ENCODE measurements at places on chromosomes 6 and 20.
A peak's percentile ranks its signal among the peaks of the same experiment; 100 is the strongest.

GRCh38 chr6:36345681-36346466, 9.2 kb upstream of the BNIP5 start:
- no peak for DNase-seq

GRCh38 chr20:23629017-23629541, 8.7 kb downstream of the CST3 start:
- no peak for DNase-seq

- no peak for DNase-seq
Measured at GRCh38 chr20:4297127-4297826, 281.9 kb upstream of the RNF24 start.

DNA sequence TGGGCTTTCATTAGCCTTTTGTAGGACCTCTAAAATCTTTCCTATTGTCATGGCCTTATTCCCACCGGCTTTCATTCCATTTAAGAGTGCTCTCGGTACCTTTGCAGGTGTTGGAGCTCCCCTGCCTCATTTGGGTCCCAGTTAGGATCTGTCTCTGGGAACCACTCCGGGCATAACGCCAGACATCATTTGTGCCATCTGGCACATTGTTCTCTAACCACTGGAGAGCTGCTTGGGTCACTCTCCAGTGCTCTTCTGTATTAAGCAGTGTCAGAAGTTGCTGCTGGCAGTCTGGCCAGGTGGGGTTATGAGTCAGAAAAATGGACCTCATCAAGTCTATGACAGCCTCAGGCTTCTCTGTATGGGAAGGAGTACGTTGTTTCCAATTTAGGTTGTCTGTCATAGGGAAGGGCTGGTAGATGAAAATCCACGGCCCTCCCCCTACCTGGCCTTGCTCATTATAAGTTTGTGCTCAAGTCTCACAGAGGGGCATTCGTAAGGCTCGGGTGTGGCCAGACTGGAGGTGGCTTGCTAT, 62.9 kb upstream of the MOCS1 start:
- no peak for DNase-seq

- peak; percentile 17 for DNase-seq
Measured at GRCh38 chr6:15375638-15376290, 129.9 kb downstream of the JARID2 start.

GRCh38 chr6:32445321-32445854, 5.7 kb downstream of the HLA-DRA start:
- no peak for DNase-seq

- peak; percentile 79 for DNase-seq
Measured at GRCh38 chr6:34154668-34155447, 9.0 kb upstream of the GRM4 start.

DNA sequence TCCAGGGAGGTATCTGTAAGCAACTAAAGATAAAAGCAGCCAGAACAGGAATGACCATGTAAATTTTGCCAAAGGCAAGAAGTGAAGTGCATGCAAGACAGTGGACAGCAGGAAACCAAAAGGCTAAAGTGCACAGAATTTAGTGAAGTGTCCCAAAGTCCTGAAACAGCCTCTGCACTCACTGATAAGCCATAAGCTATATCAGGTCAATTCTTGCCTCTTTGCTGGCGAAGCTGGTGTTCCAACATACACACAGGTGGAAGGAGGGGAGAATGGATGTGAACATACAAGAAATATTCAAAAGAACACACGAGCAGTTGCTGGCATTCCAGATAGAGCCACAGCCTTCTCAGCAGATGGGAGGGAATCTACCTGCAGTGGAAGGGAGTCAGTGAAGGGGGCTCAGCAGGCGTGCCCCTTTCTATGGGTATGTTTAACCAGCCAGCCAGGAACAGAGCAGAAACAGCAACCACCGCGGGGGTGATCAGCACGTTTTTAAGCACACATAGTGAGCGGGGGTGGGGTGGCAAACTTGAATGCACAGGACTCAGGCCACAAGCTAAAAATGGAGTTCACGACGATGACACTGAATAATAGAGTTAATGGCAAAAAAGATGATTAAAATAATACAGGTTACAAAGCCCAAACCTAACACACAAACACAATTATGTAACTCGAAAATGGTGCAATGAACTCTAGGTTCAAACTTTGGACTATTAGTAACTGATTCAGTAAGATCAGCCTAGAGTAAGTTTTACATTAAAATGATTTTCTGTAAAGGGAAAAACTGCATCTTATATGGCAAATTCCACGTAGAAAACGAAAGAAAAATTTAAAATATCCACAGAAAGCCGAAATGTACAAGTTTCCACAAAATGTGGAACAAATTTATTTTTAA, 1.2 kb downstream of the ECI2 start:
- DNase-seq: peak; percentile 45

- DNase-seq: no peak
Measured at GRCh38 chr6:55679503-55679902, 100.5 kb upstream of the HMGCLL1 start.

Measured in adipocyte (in vitro differentiated cells).